HepG2 (cell line): ENCODE measurements at places on chromosomes 6 and 20. TPM values are rescaled to one million over a fixed set of nuclear protein-coding genes. Genes with fewer than 3 reads are reported as not detected.

Gene C6orf58
- not detected in 2 replicates for total RNA-seq

- no peak for DNase-seq
Measured at GRCh38 chr6:157660414-157660813, 162.6 kb upstream of the SNX9 start.

Gene NNAT
- not detected in 2 replicates for total RNA-seq

Gene ELOVL4
- total RNA-seq = 0.04 TPM in 1 of 2 replicates, not detected in the other

Gene NRSN1
- total RNA-seq = not detected in 2 replicates

Gene DLL1
- total RNA-seq = not detected in 2 replicates

GRCh38 chr6:111576291-111576690, 29.4 kb downstream of the TRAF3IP2 start:
- no peak for DNase-seq

DNA sequence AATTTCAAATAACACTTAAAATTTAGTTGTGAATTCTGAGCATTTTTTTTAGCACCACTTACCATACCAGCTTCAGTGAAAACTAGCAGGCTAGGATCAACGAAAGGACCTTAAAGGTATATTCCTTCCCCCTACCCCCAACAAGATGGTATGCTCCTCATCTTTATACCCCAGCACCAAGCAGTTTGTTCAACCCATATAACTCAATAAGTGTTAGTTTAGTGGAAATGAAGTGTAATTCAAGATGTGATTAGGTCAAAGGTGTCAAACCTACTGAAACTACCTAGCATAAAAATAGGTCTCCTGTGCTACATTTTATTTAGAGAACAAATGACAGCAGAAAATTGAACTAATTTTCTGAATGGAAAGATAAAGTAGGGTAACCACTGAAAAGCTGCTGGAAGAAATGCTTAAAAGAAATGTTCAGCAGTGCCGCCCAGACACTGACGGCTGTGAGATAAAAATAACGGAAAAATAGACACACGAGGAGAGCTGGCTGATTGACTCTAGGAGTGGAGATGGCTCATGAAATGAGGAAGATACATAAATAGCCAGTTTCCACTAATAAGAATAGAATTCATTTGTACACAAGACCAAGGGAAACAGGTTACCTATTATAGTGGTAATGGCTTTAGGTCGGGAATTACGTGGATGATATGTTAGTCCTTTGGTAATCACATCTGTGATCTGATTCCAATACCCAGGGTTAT, 94.8 kb downstream of the IPCEF1 start:
- no peak for DNase-seq

GRCh38 chr6:112257178-112257855, 3.0 kb upstream of the LAMA4 start:
- no peak for DNase-seq

Gene TGM2
- total RNA-seq = 4.2 and 4.5 TPM in 2 replicates

DNA sequence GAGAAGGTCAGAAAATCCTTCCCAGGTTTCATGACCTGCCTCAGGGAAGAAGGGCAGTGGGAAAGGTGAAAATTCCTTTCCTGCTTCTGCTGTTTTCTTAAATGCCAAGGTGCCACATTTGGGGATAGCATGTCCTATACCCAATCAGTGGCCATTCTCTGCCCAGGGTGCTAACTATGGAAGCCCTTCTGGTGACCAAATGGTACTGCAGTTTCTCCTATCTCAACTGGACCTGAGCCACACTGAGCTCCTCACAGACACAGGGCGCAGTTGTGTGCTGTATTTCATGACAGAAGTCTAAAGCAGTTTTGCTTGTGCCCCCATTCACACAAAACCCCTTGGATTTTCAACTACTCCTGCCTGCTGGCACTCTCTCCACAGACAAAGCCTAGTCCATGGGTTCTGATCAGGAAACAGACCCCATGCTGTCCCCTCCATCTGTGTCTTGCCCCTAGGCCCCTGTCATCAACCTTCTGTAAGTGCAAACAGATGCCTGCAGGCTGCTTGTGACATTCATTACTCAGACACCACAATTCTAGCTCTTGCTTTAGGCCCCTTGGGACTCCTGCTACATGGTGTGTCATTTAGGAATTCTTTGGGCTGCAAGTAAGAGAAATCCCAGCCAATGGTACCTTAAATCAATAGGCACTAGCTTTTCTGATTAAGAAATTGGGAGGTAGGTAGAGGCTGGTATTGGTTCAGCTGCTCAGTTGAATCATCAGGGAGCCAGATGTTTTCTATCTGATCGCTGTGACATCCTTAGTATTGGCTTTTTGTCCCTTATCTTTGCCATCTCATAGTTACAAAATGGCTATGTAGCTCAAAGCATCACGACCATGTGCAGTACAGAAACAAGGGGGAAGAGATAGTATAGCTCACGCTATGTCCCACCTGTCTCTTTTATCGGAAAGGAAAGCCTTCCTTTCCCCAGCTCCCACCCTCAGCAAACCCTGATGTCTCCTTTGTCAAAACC, 147.8 kb downstream of the CD83 start:
- no peak for DNase-seq

Gene CALHM5
- total RNA-seq = not detected in 2 replicates

Gene CCN6
- not detected in 2 replicates for total RNA-seq

DNA sequence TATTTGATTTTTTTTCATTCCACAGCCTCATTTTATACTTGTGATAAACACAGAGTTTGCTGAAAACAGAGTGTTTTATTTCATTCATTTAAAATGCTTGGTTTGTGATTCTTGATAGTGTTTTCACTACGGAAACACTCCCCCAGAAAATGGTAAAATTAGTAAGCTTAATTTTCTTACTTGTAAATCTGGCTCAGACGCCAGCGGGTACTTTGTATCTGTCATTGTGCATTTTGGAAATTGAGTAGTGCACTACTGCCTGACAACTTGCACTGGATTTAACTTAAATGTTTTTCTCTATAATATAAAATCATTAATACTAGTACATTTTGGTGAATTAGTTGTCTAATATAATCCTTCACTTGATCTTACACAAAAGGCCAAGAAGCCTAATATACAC, 37.0 kb upstream of the HINT3 start:
- no peak for DNase-seq

DNA sequence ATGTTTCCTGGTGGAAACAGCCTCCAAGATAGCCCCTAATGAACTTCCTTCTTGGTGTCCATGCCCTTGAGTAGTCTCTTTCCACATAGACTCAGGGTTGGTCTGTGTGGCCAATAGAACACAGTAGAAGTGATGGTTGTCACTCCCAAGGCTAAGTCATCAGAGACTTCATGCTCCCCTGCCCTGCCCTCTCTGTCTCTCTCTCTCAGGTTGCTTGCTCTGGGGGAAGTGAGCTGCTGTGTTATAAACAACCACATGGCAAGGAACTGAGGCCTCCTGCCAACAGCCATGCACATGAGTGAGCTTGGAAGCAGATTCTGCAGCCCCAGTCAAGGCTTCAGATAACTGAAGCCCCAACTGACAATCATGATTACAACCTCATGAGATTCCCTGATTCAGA, 85.3 kb upstream of the SLC22A16 start:
- no peak for DNase-seq

Gene C6orf15
- total RNA-seq = not detected in 2 replicates

Gene LHFPL5
- total RNA-seq = not detected in 2 replicates

DNA sequence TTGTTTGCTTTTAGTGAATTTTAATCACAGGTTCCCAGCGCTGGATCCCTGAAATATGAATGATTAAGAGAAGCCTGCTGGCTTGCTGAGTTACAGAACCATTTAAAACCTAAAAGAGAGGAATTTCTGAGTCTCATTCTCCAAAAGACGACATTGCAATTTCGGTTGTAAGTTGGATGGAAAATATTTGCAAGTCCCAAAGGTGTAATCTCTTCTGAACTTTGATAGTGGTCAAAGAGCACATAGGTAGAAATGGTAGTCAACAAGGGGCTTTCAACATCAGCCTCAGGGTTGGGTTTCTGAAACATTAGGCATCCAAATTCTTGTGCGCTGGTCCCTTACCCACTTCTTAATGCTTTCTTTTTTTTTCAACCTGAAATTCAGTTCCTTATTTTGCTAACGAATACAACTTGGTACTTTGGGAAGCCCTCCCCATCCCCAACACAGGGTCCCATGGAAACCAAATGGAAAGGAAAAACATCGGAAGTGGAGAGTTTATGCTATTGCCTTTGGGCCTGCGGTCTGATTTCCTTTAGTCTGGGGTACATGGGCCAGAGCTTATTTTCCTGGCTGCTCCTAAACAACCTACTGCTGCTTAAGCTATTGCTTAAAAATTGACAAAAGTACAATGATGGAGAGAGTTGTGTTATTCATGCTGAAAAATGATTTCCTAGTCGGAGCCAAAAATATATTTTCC, 117.0 kb upstream of the KCNK16 start:
- DNase-seq = no peak

GRCh38 chr20:47353239-47353691, 3.2 kb downstream of the ZMYND8 start:
- DNase-seq = no peak

GRCh38 chr6:68636666-68637065, 1.6 kb downstream of the ADGRB3 start:
- no peak for DNase-seq

DNA sequence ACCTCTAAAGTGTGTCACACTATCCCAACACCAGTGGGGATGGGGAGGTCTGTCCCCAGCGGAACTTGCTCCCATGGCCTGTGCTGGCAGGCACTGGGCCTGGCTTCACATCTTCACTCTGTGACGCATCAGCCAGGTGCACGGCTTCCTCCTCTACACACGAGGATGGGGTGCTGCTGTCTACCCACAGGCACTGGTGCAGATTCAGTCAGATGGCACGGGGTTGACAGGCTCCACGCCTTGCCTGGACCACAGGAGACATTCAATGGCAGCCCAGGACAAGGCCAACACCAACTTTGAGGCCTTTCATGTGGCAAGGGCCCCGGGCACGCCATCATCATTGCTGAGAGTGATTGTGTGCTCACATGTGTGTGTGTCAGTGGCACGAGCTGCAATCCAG, 92.4 kb downstream of the TMEM242 start:
- DNase-seq = no peak

Gene LRFN2
- not detected in 2 replicates for total RNA-seq

GRCh38 chr20:10174400-10174799, 44.2 kb upstream of the SNAP25 start:
- DNase-seq = no peak

DNA sequence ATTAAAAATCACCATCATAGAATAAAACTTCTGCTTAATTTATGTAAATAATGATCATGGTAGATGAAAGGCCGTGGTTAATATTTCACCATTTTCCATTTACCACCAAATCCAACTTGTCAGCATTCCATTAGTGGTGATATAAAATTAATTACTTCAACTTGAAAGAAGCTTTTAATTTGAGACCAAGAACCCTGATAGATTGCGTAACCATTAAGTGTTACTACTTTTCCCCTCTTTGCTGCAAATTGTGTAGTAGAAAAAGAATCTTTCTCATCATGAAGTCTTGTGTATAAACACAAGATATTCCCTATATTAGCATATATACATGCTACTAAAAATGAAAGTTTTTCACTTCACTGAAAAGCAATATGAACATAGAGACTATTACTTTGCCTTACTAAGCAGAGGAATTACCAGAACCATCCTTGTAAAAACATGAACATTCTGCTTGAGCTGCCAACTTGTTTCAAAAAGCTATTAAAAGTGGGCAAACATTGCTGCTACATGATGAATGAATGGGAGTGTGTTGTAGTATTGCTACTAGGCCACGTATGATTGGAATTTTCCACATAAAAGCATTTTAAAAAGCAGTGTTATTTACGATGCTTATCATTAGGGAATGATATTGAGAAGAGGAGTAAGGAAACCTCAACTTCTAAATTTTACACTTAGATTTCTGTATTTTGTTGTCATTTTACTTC, 35.0 kb downstream of the STX11 start:
- DNase-seq = no peak

GRCh38 chr6:169622618-169623017, 79.2 kb downstream of the WDR27 start:
- DNase-seq = no peak

DNA sequence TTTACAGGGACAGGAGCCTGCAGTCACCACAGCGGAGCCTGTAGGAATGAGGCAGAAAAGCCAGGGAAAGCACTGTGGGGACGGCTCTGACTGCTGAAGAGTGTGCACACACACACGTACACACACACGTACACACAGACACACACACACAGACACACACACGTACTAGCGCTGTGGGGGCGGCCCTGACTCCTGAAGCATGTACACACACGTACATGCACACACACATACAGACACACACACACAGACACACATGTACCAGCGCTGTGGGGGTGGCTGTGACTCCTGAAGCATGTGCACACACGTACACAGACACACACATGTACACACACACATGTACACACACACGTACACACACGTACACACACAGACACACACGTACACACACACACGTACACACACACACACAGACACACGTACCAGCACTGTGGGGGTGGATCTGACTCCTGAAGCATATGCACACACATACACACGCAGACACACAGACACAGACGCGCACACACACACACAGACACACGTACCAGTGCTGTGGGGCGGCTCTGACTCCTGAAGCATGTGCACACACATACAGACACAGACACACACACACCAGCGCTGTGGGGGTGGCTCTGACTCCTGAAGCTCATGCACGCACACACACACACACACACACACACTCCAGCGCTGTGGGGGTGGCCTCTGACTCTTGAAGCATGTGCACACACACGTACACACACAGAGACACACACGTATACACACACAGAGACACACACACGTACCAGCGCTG, 127.3 kb downstream of the DLL1 start:
- no peak for DNase-seq

DNA sequence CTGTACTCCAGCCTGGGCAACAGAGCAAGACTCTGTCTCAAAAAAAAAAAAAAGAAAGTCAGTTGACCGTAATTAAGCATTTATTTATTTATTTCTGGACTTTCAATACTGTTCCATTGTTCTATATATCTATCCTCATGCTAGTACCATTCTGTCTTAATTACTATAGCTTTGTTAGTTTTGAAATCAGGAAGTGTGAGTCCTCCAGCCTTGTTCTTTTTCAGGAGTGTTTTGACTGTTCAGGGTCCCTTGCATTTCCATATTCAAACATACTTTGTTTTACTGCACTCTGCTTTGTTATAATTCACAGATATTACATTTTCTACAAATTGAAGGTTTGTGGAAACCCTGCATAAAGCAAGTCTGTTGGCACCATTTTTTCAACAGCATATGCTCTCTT, 36.7 kb upstream of the ASXL1 start:
- no peak for DNase-seq

GRCh38 chr20:44702776-44703175, 12.4 kb upstream of the CCN5 start:
- DNase-seq = no peak

GRCh38 chr6:56188429-56188828, 59.0 kb downstream of the COL21A1 start:
- no peak for DNase-seq

GRCh38 chr6:1619098-1619672, 9.5 kb downstream of the FOXC1 start:
- no peak for DNase-seq

- DNase-seq = no peak
Measured at GRCh38 chr20:50920997-50921396, 10.2 kb downstream of the ADNP start.

DNA sequence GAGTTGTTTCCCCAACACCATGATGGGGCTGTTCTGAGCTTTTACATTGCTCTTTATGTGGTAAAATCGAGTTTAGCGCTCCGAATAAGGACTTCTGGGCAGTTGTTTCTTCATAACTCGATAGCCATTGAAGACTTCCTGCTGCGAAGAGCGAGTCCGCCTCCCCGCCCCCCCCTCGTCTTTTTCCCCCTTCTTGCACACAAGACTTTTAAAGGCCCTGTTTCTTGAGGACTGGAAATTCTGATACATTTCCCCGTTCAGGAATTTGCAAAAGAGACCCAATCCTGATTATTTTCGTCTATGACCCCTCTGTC, 1.5 kb upstream of the CITED2 start:
- DNase-seq = no peak

- no peak for DNase-seq
Measured at GRCh38 chr6:42740725-42741124, 5.2 kb downstream of the TBCC start.

Gene ZBTB22
- 6.6 and 8.0 TPM in 2 replicates for total RNA-seq
